ENCODE measurements at places on chromosomes 2 and 18. TPM values are rescaled to one million over a fixed set of nuclear protein-coding genes. Genes with fewer than 3 reads are reported as not detected.

- DNase-seq: no peak
These were observed 38.1 kb upstream of the CCBE1 start for GRCh38 chr18:59735269-59735860.

GRCh38 chr2:224369028-224369632, 32.8 kb downstream of the FAM124B start:
- DNase-seq: no peak

DNA sequence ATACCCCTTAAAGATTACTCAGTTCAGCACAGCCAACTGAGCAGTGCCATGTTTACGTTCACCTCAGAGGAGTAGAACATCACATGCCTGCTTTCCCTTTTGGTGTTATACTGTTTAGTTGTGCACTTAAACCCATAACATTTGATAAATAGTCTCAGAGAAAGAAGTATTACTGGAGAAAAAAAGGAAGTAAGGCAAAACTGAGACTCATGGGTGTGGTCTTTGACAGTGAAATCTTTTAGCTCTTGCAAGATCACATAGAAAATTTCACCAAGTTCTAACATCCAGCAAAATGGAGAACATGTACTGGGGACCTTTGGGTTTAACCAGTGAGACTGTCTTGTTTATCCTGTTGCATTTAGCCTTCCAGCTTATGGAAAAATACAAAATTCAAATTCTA, 5.6 kb downstream of the TANK start:
- DNase-seq: no peak

DNA sequence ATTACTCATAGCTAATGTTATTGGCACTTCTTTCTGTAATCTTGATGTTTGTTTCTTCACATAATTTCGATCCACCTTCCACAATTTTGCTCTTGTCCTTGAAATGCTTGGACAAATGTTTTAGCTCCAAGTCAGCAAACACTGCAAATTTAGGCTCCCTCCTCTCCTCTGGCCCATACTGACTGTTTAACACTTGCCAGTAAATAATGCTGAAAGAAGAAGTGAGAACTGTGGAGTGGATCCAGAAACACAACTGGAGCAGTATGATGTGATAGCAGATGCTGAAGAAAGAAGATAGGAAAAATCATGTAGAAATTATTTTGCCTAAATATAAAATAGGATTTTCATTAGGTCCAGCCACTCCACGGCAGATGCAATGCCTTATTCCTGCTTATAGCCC, 415.0 kb upstream of the GYPC start:
- peak; percentile 59 for DNase-seq

GRCh38 chr18:8735274-8735673, 29.9 kb downstream of the MTCL1 start:
- DNase-seq: no peak

- no peak for DNase-seq
These were observed 52.6 kb downstream of the CALCRL start for GRCh38 chr2:187395276-187396015.

DNA sequence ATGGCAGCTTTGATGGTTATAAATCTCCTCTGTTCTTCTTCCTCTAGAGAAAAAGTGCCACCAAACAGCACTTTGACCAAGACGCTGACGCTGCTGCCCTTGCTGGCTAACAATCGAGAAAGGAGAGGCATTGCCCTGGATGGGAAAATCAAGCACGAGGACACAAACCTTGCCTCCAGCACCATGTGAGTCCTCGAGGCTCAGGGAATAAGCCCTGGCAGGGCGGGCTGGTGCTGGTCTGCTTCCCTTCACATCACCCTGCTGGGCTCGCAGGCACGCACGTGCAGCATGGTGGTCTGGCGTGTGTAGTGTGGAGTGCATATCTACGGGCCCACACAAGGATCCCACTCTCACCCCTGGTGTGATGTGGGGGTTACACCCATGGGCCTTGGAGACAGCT, 19.4 kb upstream of the DGKD start:
- no peak for DNase-seq

DNA sequence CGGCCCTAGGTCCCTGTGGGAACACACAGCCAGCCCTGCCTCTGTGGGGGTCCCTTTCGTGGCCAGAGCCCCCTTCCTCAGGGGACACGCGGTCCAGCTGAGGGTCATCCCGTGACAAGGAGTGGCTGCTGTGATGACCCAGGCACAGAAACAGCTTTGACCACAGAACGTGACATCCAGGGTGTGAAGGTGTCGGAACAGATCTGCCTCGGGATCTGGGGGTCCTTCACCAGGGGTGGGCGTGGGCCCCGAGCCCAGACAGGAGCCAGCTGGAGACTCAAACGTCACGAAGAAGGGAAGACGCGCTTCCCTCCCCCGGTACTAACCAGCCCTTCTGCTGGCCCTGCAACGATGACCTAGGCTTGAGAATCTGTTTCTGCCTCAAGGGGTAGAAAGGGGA, 75.9 kb downstream of the NFATC1 start:
- no peak for DNase-seq

- DNase-seq: no peak
These were observed 111.4 kb upstream of the GATA6 start for GRCh38 chr18:22057908-22058527.

DNA sequence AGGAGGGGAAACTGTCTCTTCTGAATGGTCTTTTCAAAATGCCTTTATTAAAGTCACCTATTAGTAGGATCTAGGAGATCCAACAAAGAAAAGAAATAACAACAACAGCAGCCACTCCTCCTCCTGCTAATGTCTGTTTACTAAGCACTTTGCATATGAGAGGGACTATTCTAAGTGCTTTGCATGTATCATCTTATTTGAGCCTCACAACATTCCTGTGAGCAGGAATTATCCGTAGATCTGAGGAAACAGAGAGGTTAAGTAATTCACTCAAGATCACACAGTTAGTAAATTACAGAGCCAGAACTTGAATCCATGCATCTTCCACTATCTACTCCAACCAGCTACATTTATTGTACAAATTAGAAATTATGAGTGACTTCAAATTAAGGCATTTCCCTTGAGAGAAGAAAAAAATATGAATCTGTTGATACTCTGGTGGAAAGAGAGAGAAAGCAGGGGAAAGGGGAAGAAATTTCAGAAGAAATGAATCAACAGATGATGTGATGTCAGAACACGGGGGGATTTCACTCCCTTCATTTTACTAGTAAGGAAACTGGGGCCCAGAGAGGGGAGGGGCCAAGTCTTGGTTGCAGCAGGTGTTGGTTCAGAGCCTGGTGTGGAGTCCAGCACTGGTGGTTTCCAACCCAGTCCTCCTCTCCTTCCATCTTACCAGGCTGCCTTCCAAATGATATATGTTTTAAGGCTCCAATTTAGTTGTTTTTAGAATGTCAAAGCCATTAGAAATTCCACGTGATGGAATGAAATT, 49.7 kb downstream of the TSN start:
- DNase-seq: no peak

DNA sequence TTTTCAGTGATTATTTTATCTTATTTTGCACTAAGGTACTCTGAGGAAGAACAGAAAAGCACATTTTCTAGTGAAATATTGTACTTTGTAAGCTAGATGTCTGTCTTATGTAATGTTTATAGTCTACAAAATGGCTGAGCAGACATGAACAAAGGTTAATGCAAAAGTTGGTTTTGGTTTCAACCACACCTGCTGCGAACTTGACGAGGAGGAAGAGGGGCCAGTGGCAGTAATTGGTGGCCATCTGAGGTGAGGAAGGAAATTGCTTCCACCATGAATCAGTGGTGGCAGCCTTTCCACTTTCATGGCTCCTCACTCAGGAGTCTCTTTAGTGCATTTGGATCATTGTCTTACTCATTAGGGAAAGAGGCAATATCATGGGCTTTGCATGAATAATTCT, 894.2 kb downstream of the CNTNAP5 start:
- no peak for DNase-seq

LHCGR gene
- polyA plus RNA-seq: 0.13 TPM

DNA sequence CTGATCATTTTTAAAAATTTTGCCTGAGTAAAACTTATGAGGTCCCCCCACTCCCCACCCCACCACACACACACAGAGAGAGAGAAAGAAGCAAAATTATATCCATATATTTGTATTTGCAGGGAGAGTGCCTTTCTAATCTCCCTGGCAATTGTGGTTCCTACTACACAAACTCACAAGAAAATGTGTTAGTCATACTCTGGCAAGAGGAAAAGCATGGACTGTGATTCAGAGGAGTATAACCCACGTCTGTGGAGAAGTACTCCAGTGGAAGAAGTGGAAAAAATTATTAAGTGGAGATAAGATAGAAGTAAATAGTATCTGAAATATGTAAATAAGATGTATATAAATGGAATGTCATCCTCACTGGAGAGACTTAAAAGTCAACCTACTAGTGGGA, 114.0 kb downstream of the DSEL start:
- DNase-seq: no peak

PFN4 gene
- 1.2 TPM for polyA plus RNA-seq

LINC00305 gene
- not detected for polyA plus RNA-seq

DNA sequence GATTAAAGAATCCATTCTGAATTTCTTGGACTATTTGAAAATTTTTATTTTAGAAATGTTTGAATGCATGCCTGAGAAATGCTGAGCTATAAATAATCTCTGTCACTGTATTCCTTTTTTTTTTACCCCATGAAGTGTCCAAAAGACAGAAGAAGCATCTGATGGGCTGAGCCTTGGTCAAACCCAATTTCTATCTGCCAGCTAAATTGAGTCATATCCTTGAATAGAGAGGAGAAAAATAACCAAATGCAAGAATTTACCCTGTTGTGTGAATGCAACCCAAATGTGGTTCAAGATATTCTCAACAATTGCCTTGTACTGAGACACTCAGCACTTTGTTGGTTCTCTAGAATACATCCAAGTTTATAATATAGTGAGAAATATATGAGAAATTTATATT, 223.5 kb downstream of the UBE2E3 start:
- no peak for DNase-seq

- no peak for DNase-seq
These were observed 367 bp downstream of the FBXO48 start for GRCh38 chr2:68466778-68467076.

CAPG gene
- 20.0 TPM for polyA plus RNA-seq

DNA sequence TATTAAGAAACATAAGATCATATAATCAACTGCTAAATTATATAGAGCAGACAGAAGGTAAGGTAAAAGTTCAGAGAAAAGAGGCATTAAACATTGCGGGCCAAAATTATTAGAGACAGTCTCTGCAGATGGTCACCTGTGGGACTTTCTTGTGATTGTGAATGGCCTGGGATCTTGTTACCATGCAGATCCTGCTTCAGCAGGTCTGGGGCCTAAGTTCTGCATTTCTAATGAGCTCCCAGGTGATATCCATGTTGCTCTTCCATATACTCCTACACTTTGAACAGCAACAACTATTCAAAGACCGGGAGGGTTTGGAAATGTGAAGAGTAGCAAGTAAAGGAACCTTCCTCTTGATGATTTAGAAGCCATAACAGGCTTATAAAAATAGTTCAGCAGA, 8.5 kb upstream of the ETAA1 start:
- DNase-seq: no peak

DNA sequence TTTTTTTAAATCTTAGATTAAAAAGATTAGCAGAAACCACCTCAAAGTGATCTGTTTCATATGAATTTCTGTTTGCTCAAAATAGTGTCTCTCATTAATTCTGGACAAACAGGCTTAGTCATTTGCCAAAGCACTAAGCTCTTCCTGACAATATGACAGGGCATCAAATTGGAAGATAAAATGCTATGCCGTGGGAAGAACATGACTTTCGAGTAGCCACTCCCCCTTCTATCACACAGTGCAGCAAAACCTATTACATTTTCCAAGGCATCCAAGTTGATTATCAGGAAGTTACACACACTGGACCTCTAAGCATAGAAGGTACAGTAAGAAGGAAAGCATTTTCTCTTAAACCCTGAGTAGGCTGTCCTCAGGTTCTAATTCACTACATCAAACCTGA, 89.5 kb downstream of the STK39 start:
- no peak for DNase-seq

DNA sequence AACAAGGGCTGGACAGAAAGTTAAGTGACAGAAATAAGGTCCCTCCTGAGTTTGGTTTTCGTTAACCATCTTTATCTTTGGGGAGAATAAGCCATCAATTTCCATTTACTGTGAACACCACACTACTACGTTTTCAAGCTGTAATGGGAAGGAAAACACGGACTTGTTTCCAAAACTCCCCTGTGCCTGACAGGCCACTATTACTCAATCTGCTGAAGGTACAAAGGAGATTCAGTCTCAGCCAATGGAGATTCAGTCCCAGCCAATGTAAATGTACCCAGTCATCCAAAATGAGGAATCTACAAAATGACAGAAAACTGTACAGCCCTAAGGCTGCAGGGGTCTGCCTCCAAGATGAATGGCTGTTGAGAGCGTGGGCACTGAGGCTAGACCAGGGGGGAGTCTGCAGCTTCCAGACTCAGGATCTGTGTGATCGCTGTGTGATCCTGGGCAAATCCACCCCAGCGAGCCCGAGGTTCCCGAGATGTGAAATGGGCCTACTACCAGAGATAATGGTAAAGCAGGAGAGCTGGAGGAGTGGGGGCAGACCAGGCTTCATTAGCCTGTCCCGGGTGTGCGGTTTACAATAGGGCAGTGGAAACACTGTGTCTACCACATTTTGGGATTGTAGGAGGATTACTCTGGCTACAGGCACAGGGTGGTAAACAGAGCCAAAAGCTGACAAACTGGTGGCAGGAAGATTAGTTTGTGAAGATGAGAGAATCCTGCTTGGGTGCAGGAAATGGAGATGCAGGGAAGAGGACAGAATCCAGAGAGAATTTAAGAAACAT, 284.8 kb downstream of the STK39 start:
- no peak for DNase-seq

DNA sequence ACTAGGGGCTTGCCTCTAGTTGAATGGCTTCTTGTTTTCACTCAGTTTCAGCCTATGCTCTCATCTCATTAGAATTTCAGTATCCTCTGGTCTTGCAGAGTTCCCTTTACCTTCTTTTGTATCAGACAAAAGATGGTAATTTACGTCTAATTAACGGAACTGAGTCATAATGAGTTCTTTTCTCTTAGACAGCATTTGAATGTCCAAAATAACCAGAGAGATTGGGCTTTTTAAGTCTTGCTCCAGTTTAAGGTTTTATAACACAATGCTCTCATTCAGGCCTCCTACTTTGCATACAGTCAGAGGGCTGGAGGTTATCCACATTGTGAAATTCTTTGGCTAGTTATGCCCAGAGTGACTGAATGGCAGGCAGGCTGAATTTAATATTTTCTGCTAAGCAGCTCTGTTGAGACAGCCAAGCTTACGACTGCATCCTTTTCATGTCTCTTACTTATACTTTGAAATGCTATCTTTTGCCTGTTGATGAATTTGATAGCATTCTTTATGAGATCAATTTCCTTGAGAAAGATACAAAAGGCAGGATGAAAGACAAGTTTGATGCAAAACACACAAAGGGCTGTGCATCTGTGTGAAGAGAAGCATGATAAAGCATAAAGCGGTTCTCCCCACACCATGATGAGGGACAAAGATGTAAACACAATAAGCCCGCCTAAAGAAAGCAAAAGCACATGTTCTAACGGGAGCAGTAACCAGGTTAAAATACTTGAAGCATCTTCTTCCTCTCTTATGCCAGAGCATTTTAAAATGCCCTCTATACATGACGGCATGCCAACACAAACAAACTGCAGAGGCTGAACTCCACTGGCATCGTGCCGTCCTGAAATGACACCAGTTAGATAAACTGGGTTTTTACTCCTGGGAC, 90.0 kb downstream of the CDH2 start:
- DNase-seq: peak; percentile 74

POMC gene
- 1.3 TPM for polyA plus RNA-seq

GRCh38 chr18:28071199-28071598, 105.7 kb downstream of the CDH2 start:
- peak; percentile 12 for DNase-seq

- no peak for DNase-seq
These were observed 317.1 kb upstream of the CWC22 start for GRCh38 chr2:180324182-180324581.
